Kasumi-1 (cell line): ENCODE measurements at places on chromosomes 11 and 22.
A peak's percentile ranks its signal among the peaks of the same experiment; 100 is the strongest.

DNA sequence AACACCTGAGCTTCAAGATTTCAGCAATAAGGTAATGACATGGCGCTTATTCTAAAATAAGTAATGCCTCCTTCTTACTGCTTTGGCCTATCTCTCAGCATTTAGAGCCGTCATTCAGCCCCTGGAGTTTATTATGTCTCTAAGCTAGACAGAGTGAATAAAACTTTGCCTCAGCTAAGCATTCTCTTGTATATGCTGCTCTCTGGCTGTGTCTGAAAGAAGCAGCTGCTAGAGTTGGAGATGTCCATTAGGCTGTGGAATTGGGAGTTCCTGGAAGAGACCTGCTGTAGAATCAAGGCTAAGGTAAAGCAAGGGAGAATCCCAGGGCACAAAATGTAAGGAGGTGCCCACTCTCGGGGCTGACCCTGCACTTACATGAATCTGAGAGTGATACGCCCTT is 35.5 kb upstream of the TTC12 start:
- no peak for DNase-seq

GRCh38 chr11:100593291-100593690 is 93.8 kb upstream of the ARHGAP42 start:
- DNase-seq = no peak

- no peak for DNase-seq
These were observed 86.0 kb downstream of the CEP164 start for GRCh38 chr11:117413616-117414015.

DNA sequence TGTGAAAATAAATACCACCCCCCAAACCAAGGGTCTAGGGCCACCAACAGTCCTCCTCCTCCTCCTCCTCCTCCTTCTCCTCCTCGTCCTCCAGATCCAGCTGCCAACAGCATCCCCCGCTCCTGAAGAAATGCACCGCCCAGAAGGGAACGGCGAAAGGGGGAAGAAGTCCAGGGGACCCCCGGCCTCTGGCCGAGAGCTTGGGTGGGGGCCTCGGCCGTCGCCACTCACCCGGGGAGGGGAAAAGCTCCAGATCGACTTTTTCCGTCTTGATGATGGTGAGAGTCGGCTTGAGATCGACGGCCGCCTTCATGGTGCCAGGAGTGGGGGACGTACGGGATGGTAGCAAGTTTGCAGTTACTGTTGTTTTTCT is 65.7 kb downstream of the ETS1 start:
- DNase-seq = no peak

- DNase-seq = no peak
These were observed 93.7 kb upstream of the SPON1 start for GRCh38 chr11:13868710-13869397.

DNA sequence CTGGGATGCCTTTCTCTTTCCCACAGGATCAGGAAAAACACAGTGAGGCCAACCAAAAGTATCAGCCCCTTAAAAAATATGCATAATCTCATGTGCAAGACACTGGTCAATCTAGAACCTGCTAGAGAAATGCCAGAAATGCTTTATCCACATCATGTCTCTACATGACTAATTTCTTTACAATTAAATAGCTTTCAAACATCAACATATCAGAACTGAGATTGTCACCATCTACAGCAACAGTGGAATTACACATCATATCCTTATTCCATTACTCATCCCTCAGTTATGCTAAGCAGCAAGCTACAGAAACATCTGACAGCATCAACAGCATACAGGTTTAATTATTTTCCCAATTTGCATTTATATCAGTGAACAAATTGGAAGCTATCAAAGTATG is 78.8 kb downstream of the DDIAS start:
- DNase-seq = no peak

GRCh38 chr22:50473855-50474671 is 772 bp downstream of the SBF1 start:
- peak; percentile 17 for DNase-seq

- DNase-seq = no peak
These were observed 59.1 kb upstream of the FGF3 start for GRCh38 chr11:69878144-69878883.

- DNase-seq = no peak
These were observed 238.0 kb upstream of the PLET1 start for GRCh38 chr11:112498701-112499100.

- peak; percentile 84 for DNase-seq
These were observed 9.4 kb upstream of the SAMM50 start for GRCh38 chr22:43945632-43946383.

GRCh38 chr11:73252577-73253191 is 19.5 kb upstream of the P2RY6 start:
- peak; percentile 52 for DNase-seq

DNA sequence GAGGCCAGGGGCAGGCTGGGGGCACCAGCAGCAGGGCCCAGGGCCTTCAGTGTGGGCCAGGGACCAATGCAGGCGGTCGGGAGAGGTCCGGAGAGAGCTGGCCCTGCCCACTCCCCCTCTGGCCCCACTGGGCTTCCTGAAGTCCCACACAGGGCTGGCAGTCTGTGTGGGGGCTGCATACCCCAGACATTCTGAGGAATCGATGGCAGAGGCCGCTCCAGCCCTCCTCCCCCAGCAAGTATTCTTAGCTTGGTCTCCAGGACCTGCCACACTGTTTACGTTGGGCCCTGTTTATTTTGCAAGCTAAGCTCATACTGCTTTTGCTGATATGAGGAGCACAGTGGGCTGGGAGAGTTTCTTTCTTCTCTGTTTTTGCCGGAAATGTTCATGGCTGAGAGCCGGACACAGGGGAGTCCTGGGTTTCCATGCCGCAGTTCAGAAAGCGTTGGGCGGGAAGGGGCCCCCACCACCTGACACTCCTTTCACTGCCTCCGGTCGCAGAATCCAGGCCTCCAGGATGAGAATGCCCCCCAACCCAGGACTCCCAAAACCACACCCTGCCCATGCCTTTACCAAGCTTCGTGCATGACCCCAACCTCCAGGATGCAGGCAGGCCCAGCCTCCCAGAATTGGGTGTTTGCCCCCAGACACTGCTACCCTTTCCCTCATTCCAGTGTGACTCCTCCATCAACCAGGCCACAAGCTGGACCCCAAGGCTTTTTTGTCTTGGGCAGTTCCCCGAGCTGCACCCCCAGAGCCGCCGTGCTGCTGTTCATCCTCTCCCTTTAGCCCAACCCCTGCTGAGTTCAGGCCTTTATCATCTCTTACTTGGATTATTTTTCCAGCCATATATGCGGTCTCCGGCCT is 81.8 kb upstream of the KCNQ1OT1 start:
- DNase-seq = no peak

DNA sequence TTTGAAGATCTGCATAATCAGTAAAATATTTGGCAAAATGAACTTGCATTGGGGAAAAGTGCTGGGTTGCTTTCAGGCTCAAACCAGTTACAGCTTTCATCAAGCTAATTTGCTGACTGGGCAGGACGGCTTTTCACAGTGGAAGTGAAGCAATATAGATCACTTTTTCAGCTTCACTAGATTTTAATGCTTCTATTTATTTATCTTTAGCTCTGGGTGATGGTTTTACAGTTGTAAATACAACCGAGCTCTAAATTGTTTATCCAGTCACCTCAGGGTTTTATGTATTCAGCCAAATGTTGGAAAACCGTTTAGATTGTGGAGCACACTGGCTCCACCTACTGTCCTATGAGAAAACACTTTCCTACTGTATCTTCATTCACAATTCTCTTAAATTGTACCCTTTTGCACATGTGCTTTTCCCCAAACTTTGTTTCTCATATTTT is 58.2 kb downstream of the ACER3 start:
- peak; percentile 77 for DNase-seq

GRCh38 chr11:70628855-70629844 is 230.8 kb downstream of the CTTN start:
- DNase-seq = no peak

DNA sequence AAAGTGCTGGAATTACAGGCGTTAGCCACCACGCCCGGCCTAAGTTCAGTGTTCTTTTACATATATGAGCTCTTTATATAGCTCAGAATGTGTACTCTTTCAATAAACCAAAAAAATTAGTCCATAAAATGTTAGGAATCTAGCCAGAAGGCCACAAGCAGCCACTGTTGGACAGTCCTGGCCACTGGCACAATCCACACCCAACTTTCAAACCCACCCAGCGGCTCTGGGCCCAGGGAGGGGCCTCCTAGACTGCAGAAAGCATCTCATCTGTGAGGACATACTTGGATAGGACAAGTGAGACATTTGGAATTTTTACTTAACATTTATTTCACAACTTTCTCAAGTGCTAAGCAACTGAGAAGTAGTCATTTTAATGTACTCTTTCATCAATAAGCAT is 6.4 kb downstream of the PACSIN2 start:
- DNase-seq = no peak

- DNase-seq = no peak
These were observed 11.8 kb upstream of the CD5 start for GRCh38 chr11:61090521-61090920.

GRCh38 chr11:128374026-128374425 is 213.3 kb downstream of the ETS1 start:
- no peak for DNase-seq

GRCh38 chr22:17106161-17106784 is 14.9 kb downstream of the TMEM121B start:
- peak; percentile 46 for DNase-seq

DNA sequence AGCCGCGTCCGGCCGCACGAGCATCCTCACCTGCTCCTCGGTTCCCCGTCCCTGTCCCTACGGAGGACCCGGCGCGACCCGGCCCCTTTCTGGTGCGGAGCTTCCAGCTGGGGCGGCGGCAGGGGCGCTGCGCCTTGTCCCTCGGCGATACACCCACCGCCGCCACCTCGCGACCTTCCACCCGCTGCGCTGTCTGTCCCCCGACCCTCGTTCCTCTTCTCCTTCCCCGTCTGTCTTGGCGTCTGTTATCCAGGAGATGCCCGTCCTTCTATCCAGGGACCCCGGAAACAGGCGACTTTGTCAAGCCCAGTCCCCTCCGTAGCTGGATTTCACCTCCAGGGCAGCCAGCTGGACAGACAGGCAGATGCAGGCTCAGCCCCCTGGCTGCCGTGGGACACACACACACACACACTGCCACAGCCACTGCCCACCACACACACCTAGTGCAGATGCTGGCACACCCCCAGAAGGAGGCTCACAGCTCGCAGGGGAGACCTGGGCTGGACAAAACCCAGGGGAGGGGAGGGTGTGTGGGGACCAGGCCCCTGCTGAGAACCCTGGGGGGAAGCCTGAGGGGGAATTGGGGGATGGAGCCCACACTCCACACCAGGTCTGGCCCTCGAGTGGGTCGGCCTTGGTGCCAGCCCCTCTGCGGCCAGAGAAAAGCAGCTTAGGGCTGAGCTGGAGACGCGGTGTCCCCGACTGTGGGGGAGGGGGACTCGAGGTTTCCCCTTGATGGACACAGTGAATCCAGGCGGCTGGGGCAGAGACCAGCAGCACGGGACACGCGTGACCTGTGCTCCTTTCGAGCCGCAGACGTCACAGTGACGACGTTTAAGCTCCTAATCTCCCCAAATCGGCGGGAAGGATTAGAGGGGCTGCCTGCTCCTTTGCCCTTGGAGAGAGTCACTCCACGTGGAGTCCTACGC is 788 bp downstream of the DRD4 start:
- DNase-seq = no peak

- no peak for DNase-seq
These were observed 28.8 kb downstream of the FLRT1 start for GRCh38 chr11:64064374-64065140.

DNA sequence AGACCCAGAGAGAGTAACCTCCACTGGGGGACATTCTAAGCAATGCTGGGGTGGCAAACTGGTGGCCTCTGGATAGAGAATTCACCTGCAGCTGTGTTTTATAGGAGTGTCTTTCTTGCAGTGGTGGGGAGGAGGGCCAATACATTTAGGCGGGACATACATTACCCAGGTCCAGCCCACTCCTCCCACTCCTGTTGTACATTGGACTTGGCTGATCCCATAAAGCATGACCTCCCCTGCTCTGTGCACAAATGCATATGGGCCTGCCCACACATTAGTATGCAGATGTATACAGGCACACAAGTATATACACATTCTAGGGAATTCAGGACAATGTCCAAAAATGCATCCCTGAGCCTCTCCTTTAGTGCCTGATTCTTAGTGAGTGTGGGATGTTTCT is 99.1 kb downstream of the RRAS2 start:
- no peak for DNase-seq

DNA sequence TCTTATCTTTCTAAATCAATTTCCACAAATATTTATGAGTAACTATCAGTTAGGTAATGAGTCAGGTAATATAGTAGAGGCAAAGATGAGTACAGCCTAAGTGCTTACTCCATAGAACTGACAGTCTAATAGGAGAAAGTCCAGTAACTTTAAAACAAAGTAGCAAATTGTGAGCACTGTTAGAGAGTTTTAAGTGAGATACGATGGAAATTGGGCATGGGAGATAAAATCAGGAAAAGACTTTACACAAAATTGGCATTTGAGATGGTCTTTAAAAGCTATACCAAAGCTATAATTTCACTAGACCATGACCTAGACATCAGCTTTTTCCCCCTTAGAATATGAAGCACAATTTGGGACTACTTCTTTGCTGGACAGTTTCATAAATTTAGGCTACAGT is 113.7 kb downstream of the CSTPP1 start:
- no peak for DNase-seq

DNA sequence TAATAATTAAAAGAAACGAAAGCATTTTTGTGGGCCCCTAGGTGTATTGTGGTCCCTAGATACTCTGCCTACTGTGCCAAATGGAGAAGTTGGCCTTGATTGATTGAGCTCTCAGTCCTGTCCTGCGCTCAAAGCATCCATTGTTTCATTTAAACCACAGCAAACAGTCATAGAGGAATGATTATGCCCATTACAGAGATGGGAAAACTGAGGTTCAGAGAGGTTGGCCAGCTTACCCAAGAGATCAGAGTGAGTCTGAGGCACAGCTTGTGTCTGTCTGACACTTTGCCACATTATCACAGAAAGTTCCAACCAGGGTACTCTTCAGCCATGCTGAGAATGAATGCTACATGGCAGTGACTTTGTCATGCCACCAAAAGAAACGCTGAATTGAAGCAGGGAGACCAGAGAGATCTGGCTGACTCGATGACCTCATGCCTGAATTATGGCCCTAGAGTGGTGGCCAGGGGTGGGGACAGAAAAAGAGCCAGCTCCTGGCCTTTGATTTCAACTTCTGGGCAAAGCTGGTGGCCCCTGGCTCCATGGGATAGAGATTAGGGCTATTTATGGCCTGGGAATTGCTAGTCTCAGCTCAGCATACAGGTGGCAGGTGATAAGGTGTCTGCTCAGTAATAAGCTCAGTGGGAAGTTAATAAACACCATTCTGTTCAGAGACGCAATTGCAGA is 180.5 kb downstream of the MIAT start:
- DNase-seq = no peak

DNA sequence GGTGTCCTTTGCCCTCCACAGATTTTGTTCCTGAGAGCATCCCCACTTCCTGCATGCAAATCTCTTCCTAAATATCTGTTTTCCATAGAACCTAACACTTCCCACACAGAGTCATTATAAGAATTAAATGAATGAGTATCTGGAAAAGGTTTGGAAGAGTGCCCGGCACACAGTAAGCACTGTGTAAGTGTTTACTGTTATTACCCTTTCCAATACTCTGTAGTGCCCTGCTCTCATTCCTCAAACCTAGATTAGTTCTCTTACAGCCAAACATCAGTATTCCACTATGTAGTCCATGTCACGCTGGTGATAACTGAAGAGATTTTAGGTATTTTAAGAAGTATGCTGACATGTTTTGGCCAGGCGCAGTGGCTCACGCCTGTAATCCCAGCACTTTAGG is 57.3 kb upstream of the PHF21A start:
- no peak for DNase-seq

GRCh38 chr11:8327761-8328192 is 64.1 kb upstream of the LMO1 start:
- no peak for DNase-seq

GRCh38 chr11:16382186-16382585 is 25.8 kb upstream of the SOX6 start:
- no peak for DNase-seq
